ENCODE measurements at places on chromosomes 12 and 14.

- DNase-seq = no peak
Measured at GRCh38 chr12:6124411-6125309, at the start of gene VWF. VWF (minus strand) TSS chr12:6124670; CDS start chr12:6123196, 1,474 bp downstream.

DNA sequence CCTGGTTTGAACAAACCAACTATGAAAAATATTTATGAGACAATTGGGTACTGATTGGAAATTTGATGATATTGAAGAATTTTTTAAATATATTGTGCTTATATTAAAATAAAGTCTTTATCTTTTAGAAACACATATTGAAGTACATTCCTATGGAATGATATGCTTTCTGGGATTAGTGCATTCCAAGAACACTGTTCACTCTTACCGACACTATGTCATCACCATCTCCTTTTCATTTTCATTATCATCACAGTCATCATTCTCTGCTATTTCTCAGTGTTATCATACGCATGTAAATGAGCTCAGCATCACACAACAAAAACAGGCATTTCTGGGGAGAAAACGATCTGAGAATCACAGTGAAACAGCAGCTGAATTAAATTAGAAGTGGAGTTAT is 513.3 kb upstream of the CCDC196 start:
- no peak for DNase-seq

DNA sequence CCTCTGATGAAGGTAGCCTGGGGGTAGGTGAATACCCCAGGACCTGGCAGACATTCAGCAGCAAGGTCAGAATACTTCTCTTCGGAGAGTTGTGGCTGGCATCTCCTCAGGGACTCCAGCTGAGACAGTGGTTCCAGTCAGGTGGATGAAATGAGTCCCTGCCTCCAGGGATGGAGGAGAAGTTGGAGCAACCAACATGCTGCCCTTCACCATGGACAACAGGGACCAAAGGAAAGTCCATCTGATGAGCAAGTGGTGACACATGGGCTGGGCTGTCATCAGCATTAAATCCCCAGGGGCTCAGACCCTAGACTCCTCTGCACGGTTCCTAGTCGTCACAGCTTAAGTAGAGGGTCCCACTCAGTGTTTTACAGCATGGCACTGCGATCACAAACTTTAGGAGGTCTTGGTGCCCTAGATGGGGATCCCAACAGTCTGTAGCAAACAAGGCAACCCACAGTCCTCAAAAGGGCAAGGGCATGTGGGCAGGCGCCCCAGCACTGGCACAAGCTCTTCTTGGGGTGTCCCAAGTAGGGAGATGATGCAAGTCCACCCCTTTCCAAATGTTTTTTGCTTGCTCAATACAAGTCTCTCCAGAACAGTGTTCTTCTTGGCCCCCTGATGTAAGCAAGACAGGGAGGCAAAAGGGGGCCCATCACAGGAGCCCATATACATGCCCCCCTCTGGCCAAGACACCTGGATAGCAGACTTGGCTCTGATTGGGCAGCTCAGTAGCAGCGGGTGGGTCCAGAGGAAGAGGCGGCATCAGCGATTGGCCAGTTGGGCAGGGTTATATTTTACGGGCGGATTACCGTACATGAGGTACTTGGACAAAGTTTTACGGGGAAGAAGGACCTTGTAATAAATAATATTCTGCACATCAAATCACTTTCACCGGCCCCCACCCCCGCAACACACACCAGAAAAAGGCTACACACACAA is 10.8 kb upstream of the CDH24 start:
- no peak for DNase-seq

- no peak for DNase-seq
Measured at GRCh38 chr12:56941299-56942017, 7.2 kb upstream of the SDR9C7 start.

DNA sequence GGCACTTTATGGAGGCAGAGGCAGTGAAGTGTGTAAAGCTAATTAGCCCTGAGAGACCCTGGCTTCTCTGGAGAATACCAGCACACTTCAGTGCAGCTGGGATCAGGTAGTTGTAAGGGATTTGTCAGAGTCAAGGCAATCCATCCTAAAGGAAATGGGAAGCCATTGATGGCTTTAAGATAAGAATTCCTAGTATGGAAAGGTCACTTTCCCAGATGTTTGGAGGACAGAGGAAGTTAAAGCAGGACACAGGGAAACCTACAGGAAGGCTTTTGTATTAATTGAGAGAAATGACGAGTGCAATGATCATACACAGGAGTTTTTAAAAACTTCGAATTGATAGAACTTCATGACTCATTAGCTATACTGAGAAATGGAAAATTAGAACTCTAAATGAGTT is 254.4 kb downstream of the SLC16A7 start:
- no peak for DNase-seq

- no peak for DNase-seq
Measured at GRCh38 chr12:72974954-72975555, 702.9 kb downstream of the TRHDE start.

GRCh38 chr14:59032826-59033225 is 155.6 kb upstream of the DAAM1 start:
- DNase-seq = no peak

Data from stimulated activated CD4-positive, alpha-beta T cell treated with anti-CD3 and anti-CD28 coated beads, Interleukin-1b, Interleukin-23, amount 100 ng/mL, for 1 hour (primary cell).